OCI-LY7 (cell line): ENCODE measurements at places on chromosomes 11 and 22. TPM values are rescaled to one million over a fixed set of nuclear protein-coding genes. Genes with fewer than 3 reads are reported as not detected.

TMEM45B gene
- not detected in 2 replicates for total RNA-seq

TMEM132A gene
- total RNA-seq = 5.5 and 7.5 TPM in 2 replicates

THOC5 gene
- total RNA-seq = 52.7 and 56.7 TPM in 2 replicates

TRIM66 gene
- 19.0 and 20.8 TPM in 2 replicates for total RNA-seq

MMP12 gene
- total RNA-seq = not detected in 2 replicates

BTBD18 gene
- not detected in 2 replicates for total RNA-seq

CBLIF gene
- not detected in 2 replicates for total RNA-seq

SNX32 gene
- total RNA-seq = not detected in 2 replicates

SYT7 gene
- not detected in 2 replicates for total RNA-seq

MTCH2 gene
- total RNA-seq = 112 and 119 TPM in 2 replicates

TESMIN gene
- total RNA-seq = 19.4 and 24.0 TPM in 2 replicates

SCN4B gene
- total RNA-seq = not detected in 2 replicates

IFTAP gene
- not detected in 2 replicates for total RNA-seq

DDTL gene
- 3.7 and 4.1 TPM in 2 replicates for total RNA-seq

OR2D2 gene
- 3.2 and 3.3 TPM in 2 replicates for total RNA-seq

GAL3ST1 gene
- total RNA-seq = not detected in 2 replicates

FAM83F gene
- not detected in 2 replicates for total RNA-seq

MB gene
- not detected in 2 replicates for total RNA-seq

UBQLN3 gene
- not detected in 2 replicates for total RNA-seq

KRTAP5-7 gene
- total RNA-seq = not detected in 2 replicates

TMEM123 gene
- total RNA-seq = 232 and 261 TPM in 2 replicates

MEI1 gene
- total RNA-seq = 11.5 and 14.6 TPM in 2 replicates

LMO2 gene
- 0.89 and 2.0 TPM in 2 replicates for total RNA-seq

CSRP3 gene
- not detected in 2 replicates for total RNA-seq

CELSR1 gene
- 3.7 and 4.9 TPM in 2 replicates for total RNA-seq

KCNJ5 gene
- total RNA-seq = not detected in 2 replicates

THYN1 gene
- total RNA-seq = 51.6 and 52.4 TPM in 2 replicates

TPBGL gene
- not detected in 2 replicates for total RNA-seq

SLC37A4 gene
- 16.6 and 20.5 TPM in 2 replicates for total RNA-seq

AIFM3 gene
- total RNA-seq = not detected in 2 replicates

ANO5 gene
- total RNA-seq = not detected in 2 replicates

SYCE3 gene
- total RNA-seq = not detected in 2 replicates

IGSF22 gene
- total RNA-seq = not detected in 2 replicates

NAALAD2 gene
- not detected in 2 replicates for total RNA-seq

ENTHD1 gene
- not detected in 2 replicates for total RNA-seq

ISX gene
- total RNA-seq = not detected in 2 replicates

APLNR gene
- total RNA-seq = not detected in 2 replicates

DAGLA gene
- not detected in 2 replicates for total RNA-seq

KDELR3 gene
- total RNA-seq = not detected in 2 replicates

KCNK7 gene
- 0.68 and 1.6 TPM in 2 replicates for total RNA-seq

CASP5 gene
- total RNA-seq = not detected in 2 replicates

PATE2 gene
- 1.1 and 1.4 TPM in 2 replicates for total RNA-seq

RANBP1 gene
- total RNA-seq = 398 and 406 TPM in 2 replicates

LRRC75B gene
- not detected in 2 replicates for total RNA-seq

ATG16L2 gene
- 108 and 130 TPM in 2 replicates for total RNA-seq

CHRM1 gene
- not detected in 2 replicates for total RNA-seq

SCGB1D2 gene
- not detected in 2 replicates for total RNA-seq

UBASH3B gene
- total RNA-seq = 72.7 and 73.0 TPM in 2 replicates

CDC45 gene
- 83.0 and 97.1 TPM in 2 replicates for total RNA-seq

DBX1 gene
- total RNA-seq = not detected in 2 replicates

MAJIN gene
- not detected in 2 replicates for total RNA-seq

PTPRCAP gene
- total RNA-seq = 101 and 129 TPM in 2 replicates

FGF19 gene
- total RNA-seq = not detected in 2 replicates

HEPN1 gene
- total RNA-seq = not detected in 2 replicates

CABP2 gene
- total RNA-seq = not detected in 2 replicates

NRGN gene
- 15.3 and 16.9 TPM in 2 replicates for total RNA-seq
